ENCODE measurements at places on chromosomes 16 and 17.

- peak; percentile 75 for DNase-seq
Observed at GRCh38 chr17:49227436-49228261, 2.9 kb downstream of the PHOSPHO1 start.

DNA sequence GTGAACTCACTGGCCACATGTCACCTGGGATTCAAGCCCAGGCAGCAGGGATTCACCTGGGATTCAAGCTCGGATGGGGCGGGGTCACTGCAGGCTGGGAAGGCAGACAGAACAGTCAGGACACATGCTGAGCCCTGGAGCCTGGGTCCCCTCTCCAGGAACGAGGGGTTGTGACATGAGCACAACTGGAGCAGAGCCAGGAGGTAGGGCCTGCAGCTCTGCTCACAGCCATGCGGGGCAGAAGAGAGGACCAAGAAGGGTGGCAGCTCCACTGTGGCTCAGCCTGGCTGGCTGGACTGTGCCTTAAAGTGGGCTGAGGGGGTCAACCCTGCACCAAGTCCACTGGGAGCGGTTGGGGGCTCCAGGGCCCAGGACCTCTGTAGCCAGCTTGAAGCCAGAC, 150.1 kb downstream of the RAB11FIP4 start:
- DNase-seq = peak; percentile 30

- DNase-seq = no peak
Observed at GRCh38 chr17:51238255-51238887, 21.5 kb downstream of the MBTD1 start.

GRCh38 chr17:38947189-38947588, 20.0 kb downstream of the FBXO47 start:
- DNase-seq = no peak

DNA sequence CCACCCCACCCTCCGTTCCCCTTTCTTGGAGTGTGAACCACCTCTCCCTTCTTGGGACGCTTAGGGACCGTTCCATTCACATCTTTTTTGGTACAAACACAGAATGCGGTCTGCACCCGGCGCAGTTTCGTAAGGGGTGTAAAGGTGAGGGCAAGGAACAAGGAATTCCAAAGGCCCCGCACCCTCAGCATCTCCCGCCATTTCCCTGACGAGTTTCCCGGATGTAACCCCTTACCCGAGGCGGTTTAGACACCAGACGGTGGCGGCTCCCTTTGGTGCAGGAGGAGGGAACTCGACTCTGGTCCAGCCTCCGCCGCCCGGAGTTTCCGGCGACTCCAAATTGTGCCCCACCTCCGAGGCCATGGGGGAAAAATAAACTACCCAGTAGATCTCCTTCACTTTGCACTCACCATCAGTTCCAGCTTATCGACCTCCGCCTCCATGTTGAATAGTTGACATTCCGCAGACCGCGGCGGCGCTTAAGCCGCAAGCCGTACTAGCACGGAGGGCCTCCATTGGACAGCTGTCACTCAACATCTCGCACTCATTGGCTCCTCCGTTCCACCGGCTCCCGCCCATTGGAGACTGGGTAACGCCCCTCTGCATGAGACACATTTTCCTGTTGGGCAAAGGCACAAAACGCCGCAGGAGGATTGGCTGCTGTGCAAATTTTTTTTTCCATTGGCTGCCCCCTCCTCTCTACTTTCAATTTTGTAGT, at the start of gene SKA2:
Gene SKA2, minus strand, starts transcription at position 466 of the 718 bp plus-strand sequence. Its CDS starts 23 bp downstream, at position 443.
- DNase-seq = peak; percentile 95

- DNase-seq = no peak
Observed at GRCh38 chr16:66950971-66951790, 9.9 kb upstream of the CES3 start.

- DNase-seq = no peak
Observed at GRCh38 chr16:67989322-67990017, 9.2 kb upstream of the DPEP3 start.

GRCh38 chr16:87515475-87516330, 22.9 kb upstream of the ZCCHC14 start:
- no peak for DNase-seq

DNA sequence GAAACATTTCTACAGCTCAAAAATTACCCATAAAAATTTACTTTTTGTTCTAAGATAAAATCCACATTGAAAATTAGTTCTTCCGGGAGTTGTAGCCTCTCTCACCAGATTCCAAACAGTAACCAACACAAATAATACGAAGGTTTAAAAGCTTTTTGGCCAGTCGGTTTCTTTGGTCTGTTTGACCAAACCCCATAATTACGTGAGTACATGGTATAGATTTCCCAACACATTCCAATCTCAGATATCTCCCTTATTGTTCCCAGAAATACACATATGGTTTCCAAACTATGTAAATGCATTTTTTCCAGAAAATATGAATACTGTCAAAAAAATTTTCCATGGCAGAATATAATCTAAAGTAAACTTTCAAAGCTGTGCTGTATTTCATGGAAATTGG, 722.0 kb downstream of the KCNJ2 start:
- no peak for DNase-seq

GRCh38 chr17:59757881-59758385, 50.5 kb downstream of the VMP1 start:
- no peak for DNase-seq

GRCh38 chr16:58176608-58177352, 21.1 kb downstream of the CSNK2A2 start:
- DNase-seq = no peak

- no peak for DNase-seq
Observed at GRCh38 chr17:38706505-38707216, 1.6 kb downstream of the MLLT6 start.

DNA sequence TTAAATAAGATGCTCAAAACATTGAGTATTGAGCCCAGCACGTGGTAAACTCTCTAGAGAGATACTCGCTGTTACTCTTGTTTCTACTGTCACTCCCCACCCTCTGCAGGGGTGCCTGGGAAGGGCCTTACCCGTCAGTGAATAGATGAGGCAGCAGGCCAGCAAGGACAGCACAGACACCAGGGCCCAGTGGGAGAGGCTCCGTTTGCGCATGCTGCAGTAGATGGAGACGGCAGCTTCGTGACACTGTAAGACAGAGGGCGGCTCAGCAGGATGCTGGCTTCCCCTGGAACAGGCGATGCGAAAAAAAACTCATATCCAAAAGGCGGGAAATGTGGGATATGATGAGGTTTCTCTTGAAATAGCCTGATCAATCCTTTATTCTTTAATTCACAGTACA, 20.0 kb downstream of the SLC38A8 start:
- no peak for DNase-seq

GRCh38 chr17:75242461-75243042, 18.9 kb downstream of the GGA3 start:
- DNase-seq = no peak

DNA sequence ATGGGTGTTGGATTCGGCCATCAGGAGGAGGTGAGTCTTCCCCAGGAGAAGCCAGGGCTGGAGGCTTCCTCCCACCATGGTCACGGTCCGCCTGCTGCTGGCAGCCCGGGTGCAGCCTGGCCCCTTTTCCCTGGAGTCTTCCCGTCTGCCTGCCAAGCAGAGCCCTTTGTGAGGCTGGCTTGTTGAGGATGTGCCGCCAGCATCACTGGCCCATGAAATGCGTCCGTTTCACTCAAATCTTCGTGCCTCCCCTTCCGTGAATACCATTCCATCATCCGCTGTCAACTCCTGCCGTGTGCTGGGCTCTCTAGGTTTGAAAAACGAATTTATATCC, 9.6 kb downstream of the VPS4A start:
- no peak for DNase-seq

DNA sequence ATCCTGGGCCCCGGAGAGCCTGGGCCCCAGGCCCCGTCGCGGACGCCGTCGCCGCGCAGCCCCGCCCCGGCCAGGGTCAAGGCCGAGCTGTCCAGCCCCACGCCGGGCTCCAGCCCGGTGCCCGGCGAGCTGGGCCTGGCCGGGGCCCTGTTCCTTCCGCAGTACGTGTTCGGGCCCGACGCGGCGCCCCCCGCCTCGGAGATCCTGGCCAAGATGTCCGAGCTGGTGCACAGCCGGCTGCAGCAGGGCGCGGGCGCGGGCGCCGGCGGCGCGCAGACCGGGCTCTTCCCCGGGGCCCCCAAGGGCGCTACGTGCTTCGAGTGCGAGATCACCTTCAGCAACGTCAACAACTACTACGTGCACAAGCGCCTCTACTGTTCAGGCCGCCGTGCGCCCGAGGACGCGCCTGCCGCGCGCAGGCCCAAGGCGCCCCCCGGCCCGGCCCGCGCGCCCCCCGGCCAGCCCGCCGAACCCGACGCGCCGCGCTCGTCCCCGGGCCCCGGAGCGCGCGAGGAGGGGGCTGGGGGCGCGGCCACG, 36.8 kb upstream of the ZC3H18 start:
- peak; percentile 28 for DNase-seq

DNA sequence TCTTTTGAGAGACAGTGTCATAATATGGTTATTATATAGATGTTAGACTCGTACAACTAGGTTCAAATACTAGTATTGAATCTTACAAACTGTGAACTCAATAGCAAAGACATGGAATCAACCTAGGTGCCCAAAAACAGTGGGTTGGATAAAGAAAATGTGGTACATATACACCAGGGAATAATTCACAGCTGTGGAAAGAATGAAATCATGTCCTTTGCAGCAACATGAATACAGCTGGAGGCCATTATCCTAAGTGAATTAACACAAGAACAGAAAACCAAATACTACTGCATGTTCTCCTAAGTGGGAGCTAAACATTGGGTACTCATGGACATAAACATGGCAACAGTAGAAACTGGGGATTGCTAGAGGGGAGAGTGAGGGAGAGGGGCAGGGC, 8.1 kb downstream of the PHKB start:
- DNase-seq = no peak

DNA sequence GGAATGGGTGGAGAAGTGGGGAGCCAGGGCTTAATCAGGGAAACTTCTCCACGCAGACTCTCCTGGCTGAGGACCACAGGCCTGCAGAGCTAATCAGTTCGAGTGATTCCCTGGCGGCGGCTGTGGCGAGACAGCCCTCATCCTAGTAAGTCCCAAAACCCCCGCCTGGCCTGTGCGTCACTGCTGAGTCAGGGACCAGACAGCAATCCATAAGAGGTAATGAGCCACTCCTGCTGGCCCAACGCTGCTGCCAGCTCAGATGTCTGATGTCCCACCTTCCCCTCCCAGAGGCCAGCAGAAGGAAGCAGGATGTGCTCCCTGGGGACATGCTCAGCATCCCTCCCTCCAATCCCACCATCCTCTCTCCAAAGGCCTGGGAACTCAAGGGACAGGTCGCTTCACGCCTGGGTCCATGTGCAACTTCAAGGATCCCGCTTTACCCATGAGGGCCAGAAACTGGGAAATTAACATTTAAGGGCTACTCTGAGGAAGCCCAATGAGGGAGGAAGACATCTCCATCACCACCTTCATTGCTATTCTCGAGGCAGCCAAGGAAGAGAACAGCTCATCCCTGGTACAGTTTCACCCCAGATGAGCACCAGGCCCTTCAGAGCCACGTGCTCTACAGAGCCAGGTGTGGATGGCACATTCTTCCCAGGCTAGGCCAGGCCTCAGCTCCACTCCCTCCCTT, 7.9 kb downstream of the ACLY start:
- peak; percentile 96 for DNase-seq

- no peak for DNase-seq
Observed at GRCh38 chr16:75486014-75486675, 9.1 kb downstream of the CHST6 start.

DNA sequence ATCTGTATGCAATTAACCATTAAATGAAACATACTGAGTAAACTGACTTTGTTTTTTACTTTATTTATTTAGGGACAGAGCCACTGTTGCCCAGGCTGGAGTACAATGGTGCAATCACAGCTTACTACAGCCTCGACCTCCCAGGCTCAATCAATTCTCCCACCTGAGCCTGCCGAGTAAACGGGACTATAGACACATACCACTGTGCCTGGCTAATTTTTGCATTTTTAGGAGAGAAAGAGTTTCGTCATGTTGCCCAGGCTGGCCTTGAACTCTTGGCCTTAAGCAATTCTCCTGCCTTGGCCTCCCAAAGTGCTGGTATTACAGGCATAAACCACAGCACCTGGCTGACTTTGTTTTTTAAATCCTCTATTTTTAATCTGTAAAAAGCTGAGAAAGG, 42.6 kb downstream of the ANKFY1 start:
- no peak for DNase-seq
